ENCODE measurements at places on chromosomes 3 and 15.
A peak's percentile ranks its signal among the peaks of the same experiment; 100 is the strongest.

DNA sequence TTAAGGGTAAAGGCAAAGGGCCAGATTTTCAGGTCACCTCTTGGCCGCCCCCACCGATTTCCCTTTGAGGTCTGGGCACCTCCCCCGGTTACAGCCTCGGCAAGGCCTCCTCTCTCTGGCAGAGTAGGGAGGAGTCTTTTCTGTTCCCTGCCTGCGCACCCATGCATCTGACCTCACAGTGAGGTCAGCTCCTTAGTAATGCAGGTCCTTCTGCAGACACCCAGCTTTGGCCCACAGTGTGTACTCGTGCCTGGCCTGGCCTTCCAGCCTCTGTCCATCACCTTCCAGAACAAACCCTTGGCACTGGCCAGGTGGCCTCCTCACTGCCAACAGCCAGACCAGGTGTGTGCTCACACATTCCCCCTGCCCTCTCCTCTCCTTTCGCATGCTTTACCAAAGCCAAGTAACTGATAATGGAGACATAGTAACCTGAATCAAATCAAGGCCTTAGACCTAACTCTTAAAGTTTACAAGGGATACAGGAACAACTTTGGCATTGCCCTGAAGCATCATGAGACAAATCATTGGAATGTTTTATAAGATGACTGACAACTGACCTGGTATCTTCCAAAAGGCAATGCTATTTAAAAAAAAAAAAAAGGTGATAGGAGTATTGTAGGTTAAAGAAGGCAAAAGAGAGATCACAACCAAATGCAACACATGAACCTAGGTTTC is 61.3 kb downstream of the CORO2B start:
- no peak for DNase-seq

GRCh38 chr3:72738752-72739530 is 109.3 kb downstream of the SHQ1 start:
- DNase-seq = peak; percentile 74

DNA sequence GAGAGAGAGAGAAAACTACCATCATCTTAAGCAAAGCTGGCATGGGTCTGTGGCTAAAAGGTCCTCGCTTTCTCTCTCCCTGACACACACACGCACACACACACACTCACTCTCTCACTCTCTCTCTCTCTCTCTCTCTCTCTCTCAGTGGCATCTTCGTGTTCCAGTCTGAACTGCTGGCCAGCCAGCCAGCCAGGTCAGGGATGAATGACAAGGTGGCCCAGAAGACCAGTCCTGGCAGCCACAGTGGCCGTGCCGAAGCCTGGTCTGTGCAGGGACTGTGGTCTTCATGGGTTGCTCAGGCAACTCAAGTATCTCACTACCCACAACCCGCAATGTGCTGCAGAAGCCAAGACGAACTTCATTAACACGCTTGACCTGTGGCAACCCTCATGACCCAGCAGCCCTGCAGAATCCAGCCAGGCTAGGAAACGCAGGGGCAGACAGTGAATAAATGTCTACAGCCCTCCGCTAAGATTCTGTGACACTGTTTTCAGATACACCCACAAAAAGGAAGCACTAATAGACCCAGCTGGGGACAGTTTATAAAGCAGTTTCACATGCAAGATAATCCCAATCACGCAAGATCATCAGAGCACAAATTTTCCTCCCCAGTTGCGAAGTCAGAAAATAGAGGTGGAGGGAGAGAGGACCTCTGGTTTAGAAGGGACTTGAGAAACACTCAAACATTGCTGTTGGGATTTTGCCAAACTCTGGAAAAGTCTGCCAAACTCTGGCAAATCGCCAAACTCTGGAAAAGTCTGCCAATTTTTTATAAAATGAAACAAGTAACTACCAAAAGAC is 66.4 kb downstream of the XXYLT1 start:
- no peak for DNase-seq

DNA sequence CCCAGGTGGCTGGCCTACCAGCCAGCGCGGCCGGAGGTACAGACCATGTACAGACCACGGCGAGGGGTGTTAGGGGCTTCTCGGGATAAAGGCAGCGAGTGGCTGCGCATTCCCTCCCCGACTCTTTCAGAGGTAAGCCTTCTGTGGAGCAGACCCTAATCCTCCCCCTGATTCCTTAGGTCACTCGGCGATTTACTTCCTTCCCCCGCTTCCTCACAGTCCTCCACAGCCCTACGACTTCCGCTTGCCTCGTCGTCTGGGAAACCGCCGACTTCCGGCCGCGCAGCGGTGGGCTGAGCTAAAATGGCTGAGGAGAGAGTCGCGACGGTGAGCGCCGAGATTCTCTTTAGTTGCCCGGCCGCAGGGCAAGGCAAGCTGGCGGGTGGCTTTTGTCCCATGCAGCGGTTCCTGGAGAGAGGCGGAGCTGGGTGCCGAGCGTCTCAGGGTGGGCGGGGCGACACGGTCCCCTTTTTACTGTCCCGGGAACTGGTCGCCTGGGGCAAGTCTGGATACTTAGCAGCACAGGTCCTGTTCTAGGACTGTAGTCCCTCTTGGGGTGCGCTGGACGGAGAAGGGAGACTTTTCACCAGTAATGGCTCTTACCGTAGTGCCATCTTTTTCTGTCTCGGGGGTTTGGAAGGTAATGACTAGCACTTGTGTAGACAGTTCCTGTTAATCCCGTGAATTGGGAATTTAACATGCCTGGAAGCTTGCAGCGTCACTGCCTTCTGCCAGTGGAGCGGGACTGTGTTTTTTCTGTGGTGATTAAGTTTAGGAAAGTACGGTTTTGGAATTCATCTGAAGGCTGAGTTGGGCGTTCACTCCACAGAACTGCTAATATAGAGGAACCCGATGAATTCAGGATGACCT is at the start of the genes BBS4 and HIGD2B:
Gene BBS4 (plus strand): TSS at position 283 of the 870 bp plus-strand sequence. CDS start 21 bp downstream, at position 304.
Gene HIGD2B (minus strand): TSS at position 258 of the 870 bp plus-strand sequence. CDS start 9,808 bp downstream, outside the sequence.
- peak; percentile 91 for DNase-seq

Measured in activated naive CD8-positive, alpha-beta T cell treated with anti-CD3 and anti-CD28 coated beads for 36 hours (primary cell).